ENCODE measurements at places on chromosomes 12 and 14. TPM values are rescaled to one million over a fixed set of nuclear protein-coding genes. Genes with fewer than 3 reads are reported as not detected.

LRFN5 gene
- not detected for total RNA-seq

NEDD1 gene
- 61.1 TPM for total RNA-seq

SLC5A8 gene
- total RNA-seq = not detected

- no peak overlapping the region for H3K27ac ChIP-seq
- no peaks in the 10 kb centered on the region for H3K36me3 ChIP-seq
- H3K4me3 ChIP-seq = no peak overlapping the region
- no peak for DNase-seq
- peaks cover 2% of the 10 kb centered on the region for H3K27me3 ChIP-seq
Measured at GRCh38 chr14:101223127-101223526, 319.6 kb upstream of the RTL1 start.

DNA sequence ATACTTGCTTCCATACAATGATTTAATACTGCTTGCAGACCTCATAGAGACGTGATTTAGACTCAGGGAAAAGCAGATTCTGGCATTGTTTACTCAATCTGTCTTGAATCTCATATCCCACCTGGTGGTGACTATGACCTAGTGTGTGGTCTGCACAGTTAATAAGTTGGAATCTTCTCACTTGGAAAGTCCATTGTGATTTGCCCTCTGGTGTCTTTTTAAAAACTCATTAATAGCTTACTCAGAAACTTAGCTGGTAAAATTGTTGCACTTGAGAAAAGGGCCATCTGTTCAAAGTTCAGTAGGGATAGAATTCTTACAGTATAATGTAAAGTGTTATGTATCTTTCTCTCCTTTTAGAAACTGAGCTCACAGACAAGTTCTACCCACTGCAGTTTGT lies 106.0 kb downstream of the PELI2 start:
- no peak for DNase-seq
- H3K36me3 ChIP-seq = no peaks in the 10 kb centered on the region
- H3K27me3 ChIP-seq = no peaks in the 10 kb centered on the region
- H3K4me1 ChIP-seq = no peaks in the 10 kb centered on the region

DNA sequence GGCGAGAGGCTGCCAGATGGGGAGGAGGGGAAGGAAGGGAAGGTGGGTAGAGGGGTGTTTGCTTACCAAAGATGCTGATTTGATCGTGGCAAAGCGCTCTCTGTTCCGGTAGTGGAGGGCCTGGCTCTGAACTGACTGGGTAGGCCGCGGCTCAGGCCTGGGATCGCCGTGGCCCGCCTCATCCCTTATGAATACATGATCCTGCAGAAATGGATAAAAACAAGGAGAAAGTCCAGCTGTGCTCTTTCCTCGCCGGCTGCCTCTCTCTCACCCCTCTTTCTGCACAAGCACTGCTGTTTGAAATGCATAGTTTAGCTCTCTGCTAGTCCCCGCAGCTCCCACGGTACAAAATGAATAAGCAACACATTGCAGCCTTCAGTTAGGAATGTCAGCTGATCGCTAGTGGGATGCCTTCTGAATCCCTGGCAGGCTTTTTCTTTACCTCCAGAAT lies 53.8 kb downstream of the PEBP1 start:
- no peak for DNase-seq
- H3K27ac ChIP-seq = no peak overlapping the region
- no peaks in the 10 kb centered on the region for H3K27me3 ChIP-seq

DNA sequence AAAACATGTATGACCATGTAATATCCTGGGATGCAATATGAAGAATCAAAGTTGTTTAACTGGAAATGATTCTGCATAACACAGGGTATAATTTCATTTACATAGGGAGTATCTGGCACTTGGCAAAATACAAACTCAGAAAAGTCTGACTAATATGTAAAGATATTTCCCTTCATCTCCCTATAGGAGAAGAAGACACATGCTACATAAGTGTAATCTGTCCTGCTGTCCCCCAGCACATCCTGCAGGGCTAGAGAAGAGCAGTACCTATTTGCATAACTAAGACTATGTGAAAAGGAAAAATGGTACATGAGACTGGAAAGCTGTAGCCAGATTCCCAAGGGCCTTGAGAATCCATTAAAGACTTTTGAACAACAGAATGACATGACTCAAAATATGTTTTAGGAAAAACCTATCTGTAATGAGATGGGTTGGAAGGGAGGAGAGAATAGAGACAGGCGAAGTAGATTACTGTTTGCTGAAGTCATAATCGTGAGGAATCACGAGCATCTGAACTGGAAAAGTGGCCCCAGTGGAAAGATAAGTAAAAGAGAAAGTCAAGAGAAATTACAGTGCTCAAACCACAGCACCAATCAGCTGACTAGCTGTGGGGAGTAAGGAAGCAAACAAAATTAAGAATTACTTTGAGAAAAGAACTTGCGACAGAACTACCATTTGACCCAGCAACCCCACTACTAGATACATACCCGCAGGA lies 155.1 kb upstream of the HMGA2 start:
- no peak overlapping the region for H3K27ac ChIP-seq
- H3K4me3 ChIP-seq = no peak overlapping the region
- DNase-seq = no peak
- no peaks in the 10 kb centered on the region for H3K36me3 ChIP-seq
- H3K4me1 ChIP-seq = no peaks in the 10 kb centered on the region

DNA sequence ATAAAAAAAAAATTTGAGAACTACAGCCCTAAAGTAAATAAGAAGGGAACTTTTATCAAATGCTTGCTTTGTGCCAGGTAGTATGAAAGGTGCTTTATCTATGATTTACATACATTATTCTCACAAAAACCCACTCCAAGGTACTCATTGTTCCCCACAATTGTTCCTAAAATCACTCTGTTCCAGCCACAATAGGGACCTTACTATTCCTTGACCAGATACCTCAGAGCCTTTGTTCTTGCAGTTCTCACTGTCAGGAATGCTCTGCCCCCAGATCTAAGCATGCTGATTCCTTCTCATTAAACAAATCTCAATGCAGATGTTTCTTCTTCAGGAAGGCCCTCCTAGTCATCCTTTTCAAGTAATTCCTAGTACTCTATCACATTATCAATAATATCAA lies 60.2 kb downstream of the PPP1R12A start:
- DNase-seq = no peak
- H3K36me3 ChIP-seq = peaks cover 27% of the 10 kb centered on the region
- no peak overlapping the region for H3K4me3 ChIP-seq
- no peak overlapping the region for H3K27ac ChIP-seq
- H3K27me3 ChIP-seq = no peaks in the 10 kb centered on the region
- peaks cover 22% of the 10 kb centered on the region for H3K4me1 ChIP-seq

GRCh38 chr12:98355322-98355721 lies 160.1 kb upstream of the TMPO start:
- no peak overlapping the region for H3K27ac ChIP-seq
- H3K36me3 ChIP-seq = no peaks in the 10 kb centered on the region
- no peak overlapping the region for H3K4me3 ChIP-seq
- H3K4me1 ChIP-seq = no peaks in the 10 kb centered on the region
- no peak for DNase-seq
- peaks cover 11% of the 10 kb centered on the region for H3K27me3 ChIP-seq

DNA sequence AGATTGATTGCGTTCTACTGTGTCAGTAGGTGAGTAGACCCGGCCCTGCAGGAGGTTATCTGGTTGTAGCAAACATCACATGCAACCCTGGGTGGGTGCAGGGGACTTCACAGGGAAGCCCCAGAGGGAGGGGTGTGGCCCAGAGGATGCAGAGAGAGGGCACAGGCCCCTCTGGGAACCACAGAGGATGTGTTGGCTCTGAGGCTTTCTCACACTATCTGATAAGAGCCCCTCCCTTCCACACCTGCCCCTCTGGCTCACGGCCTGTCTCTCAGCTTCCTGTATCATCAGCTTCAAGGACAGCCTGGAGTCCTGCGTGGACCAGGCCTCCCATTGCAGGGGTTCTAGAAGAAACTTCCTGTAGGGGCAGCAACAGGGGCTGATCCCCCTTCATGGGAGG lies 101.9 kb downstream of the RIN3 start:
- H3K4me3 ChIP-seq = peak overlapping the region; percentile 26
- peaks cover 41% of the 10 kb centered on the region for H3K4me1 ChIP-seq
- peak overlapping the region; percentile 66 for H3K27ac ChIP-seq
- H3K27me3 ChIP-seq = peaks cover 2% of the 10 kb centered on the region
- peaks cover 12% of the 10 kb centered on the region for H3K36me3 ChIP-seq

GRCh38 chr14:33737446-33737845 lies 213.4 kb downstream of the EGLN3 start:
- no peaks in the 10 kb centered on the region for H3K4me1 ChIP-seq
- H3K27me3 ChIP-seq = no peaks in the 10 kb centered on the region
- no peak overlapping the region for H3K27ac ChIP-seq
- no peak for DNase-seq
- no peaks in the 10 kb centered on the region for H3K36me3 ChIP-seq

- H3K27me3 ChIP-seq = no peaks in the 10 kb centered on the region
- H3K27ac ChIP-seq = peak overlapping the region; percentile 84
Measured at GRCh38 chr12:27462151-27462694, 15.7 kb downstream of the SMCO2 start.

DNA sequence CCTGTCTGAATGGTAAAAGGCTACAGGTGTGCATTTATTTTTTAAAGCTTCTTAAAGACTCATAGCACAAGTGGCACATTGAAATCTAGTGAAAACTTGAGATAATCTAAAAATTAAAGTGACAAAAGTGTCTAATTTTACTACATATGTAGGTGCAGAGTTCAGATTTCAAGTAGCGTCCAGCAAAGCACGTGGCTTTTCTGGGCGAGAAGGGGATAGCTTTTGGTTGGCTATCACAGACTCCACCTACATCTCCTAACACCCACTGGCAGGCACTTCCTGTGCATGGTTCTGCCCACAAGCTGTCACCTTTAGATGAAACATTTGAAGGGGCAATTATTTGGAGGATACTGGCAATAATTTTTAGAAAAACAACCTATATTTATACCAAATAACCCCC lies 1.9 kb upstream of the PITPNM2 start:
- no peak for DNase-seq
- H3K4me1 ChIP-seq = peaks cover 41% of the 10 kb centered on the region
- H3K27me3 ChIP-seq = peaks cover 14% of the 10 kb centered on the region
- H3K36me3 ChIP-seq = peaks cover 20% of the 10 kb centered on the region

DNA sequence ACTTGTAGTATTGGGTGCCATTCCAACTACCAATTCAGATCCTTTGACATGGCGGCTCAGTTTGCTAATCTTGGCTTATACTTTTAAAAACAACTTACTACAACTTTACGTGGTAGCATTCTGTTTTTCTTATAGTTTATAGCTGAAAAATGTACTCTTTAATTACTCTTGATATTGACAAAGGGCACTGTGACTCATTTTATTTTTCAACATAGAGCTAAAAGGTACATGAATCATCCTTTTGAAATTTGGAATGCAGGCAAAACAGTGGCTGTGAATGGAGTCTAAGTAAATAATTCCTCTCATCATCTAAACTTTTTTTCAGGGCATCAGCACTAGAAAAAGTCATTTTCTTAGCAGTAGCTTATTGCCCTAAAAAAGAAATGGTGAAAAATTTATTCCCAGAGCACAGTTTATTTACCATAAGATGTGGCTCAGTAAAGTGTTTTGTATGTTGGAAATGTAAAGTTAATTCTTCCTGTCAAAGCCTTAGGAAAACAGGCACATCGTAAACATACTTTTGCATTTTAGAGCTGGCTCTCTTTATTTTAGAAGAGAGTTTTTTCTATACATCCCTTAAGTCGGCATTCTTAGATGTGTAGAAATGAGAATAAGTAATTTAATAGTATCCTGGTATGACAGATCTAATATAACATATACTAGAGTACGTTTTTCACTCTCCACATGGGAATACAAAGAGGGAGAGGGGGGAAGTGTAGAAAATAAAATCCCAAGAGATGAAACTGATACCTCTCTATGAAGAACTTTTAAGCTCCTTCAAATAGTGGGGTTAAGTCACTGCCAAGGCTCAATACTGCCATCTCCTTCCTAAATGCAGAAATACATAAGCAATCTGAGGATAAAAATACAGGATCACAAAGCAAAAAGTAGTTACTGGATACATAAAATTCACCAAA lies 55.2 kb downstream of the SLC25A21 start:
- no peak for DNase-seq
- H3K27me3 ChIP-seq = no peaks in the 10 kb centered on the region
- no peaks in the 10 kb centered on the region for H3K4me1 ChIP-seq

DNA sequence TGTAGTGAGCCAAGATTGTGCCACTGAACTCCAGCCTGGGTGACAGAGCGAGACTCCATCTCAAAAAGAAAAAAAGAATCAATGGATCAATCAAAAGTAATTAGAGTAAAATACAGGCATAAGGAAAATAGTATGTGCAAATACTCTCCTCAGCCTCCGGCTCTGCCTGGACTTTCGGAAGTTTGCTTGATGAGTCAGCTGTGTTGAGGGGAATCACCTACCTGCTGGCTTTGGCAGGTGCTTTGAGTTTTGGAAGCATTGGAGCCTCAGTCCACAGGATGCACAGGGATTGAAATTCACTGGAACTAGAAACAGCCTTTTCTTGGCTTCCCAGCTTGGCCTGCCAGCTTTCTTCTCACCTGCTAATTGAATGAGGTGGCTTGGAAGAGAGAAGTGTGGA lies 268.2 kb downstream of the PCNX1 start:
- no peak overlapping the region for H3K27ac ChIP-seq
- peaks cover 10% of the 10 kb centered on the region for H3K27me3 ChIP-seq
- H3K4me3 ChIP-seq = no peak overlapping the region
- H3K36me3 ChIP-seq = no peaks in the 10 kb centered on the region
- DNase-seq = no peak

DNA sequence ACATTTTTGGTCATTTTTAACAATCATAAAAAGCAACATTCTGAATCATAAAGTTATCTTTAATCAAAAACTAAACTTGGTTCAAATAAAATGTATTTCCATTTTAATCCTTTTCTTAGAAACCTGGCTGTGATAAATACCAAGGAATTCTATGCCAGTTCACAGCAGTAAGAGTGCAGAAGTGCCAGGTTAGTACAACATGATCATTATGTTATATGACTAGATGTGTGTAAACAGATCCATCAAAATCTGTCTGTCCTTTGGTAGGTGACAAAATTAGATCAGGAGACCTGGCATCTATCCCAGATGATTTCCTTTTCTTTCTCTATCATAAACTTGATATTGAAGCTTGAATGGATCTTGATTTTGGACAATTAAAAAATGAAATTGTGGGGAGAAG lies 200.6 kb upstream of the STXBP6 start:
- DNase-seq = no peak
- no peak overlapping the region for H3K27ac ChIP-seq
- no peaks in the 10 kb centered on the region for H3K36me3 ChIP-seq
- no peaks in the 10 kb centered on the region for H3K4me1 ChIP-seq

DNA sequence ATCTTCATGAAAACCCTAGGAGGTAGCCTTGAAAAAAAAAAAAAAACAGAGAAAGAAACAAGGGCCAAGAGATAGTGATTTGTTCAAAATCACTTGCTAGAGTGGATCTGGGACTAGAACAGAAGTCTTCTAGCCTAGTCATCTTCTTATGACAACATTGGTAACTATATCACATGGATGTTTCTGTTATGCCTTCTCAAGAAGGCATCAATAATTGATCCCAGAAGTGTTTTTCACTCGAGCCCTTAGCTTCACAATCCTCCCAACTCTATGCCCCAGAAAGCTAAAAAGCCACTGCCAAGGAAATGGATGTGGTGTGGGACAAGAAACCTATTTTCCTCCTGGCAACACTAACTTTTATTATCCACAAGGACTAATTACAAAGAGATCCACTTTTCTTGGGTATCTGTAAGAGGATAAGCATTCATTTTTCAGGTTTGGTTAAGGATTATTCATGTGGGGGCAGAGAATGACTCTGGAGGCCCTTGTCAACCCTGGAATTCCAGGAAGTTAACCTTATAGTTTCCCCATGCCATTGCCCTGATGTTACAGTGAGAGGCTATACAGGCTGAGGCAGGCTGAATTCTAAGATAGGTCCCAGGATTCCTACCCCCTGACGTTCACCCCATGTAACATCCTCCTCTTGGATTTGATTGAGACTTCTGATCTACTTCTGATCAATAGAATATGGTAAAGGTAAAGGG lies 67.7 kb upstream of the CPM start:
- no peak overlapping the region for H3K27ac ChIP-seq
- DNase-seq = no peak
- peaks cover 2% of the 10 kb centered on the region for H3K36me3 ChIP-seq
- no peak overlapping the region for H3K4me3 ChIP-seq
- no peaks in the 10 kb centered on the region for H3K4me1 ChIP-seq
- H3K27me3 ChIP-seq = no peaks in the 10 kb centered on the region
